ENCODE measurements at places on chromosomes 13 and 19.

GRCh38 chr13:112986946-112987681 lies 18.1 kb downstream of the MCF2L start:
- no peak for DNase-seq

GRCh38 chr19:44891016-44891882 lies at the start of gene TOMM40:
TSS of gene TOMM40 (plus strand) at chr19:44891254. CDS start at chr19:44891416, 162 bp downstream.
- peak; percentile 100 for DNase-seq

DNA sequence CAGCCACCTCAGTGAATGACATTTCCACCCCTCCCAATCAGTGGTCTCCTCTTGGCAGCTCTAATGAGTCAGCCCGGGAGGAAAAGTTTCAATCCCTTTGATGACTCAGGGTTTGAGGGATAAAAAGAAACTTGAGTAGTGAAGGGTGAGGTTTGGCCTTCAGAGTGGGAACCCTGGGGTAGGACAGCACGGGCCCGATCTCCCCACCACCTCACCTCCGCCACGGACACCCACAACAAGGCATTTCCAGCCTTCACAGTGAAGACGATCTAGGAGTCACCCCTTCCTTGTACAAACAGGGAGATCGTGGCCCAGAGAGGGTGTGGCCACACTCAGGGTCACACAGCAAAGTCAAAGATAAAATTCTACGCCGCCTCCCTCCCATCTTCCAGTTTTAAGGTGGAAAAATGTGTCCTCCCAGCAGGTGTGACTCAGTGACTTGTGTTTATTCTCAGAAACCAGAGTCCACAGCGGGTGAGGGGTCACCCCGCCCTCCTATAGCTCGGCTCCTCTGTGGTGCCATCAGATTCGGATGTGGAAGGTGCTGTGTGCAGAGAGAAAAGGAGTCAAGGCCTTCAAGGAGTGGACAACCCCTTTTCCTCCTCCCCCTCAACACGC lies 12.3 kb downstream of the CIB3 start:
- peak; percentile 88 for DNase-seq

- DNase-seq, result no peak
Measured at GRCh38 chr13:113666329-113666670, 719 bp upstream of the GRK1 start.

- no peak for DNase-seq
Measured at GRCh38 chr13:113090415-113090770, 15.2 kb upstream of the F7 start.

- no peak for DNase-seq
Measured at GRCh38 chr13:24644036-24644435, 36.2 kb upstream of the ATP12A start.

GRCh38 chr19:7670150-7670783 lies 1.4 kb downstream of the RETN start:
- DNase-seq, result no peak

GRCh38 chr13:66922444-66922843 lies 307.7 kb downstream of the PCDH9 start:
- no peak for DNase-seq

DNA sequence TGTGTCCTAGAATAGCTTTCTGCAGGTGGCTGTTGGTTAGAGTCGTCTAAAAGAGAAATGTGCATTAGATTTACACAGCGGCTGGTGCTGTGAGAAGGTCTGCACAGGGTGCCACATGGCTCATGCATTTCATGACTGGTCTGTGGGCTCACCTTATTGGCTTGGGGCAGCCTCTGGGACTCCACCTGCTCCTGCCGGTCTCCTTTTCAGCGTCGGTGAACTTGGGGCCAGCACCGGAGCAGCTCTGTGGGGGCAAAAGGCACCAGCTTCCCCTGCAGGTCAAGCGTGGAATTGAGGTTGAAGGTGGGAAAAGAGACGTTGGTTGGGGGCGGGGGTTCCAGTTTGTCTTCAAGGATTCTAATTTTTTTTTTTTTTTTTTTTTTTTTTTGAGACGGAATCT lies 3.1 kb upstream of the PNMA8C start:
- DNase-seq, result no peak

DNA sequence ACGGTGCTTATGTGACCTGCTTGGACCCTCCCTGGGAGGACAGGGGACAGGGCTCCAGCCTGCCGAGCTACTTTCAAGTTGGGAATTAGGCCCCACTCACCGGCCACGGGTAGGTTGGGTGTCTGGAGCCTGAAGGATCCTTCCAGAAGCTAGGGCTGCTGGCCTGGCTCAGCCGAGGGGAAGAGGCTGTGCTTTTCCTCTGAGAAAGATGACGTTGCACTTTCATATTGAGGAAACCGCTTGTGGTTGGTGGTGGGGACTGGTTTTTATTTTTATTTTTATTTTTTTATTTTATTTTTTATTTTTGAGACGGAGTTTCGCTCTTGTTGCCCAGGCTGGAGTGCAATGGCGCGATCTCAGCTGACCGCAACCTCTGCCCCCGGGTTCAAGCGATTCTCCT lies at the start of gene TMEM150B:
TMEM150B (minus strand) TSS at position 170 of the 400 bp plus-strand sequence. CDS start 4,305 bp downstream, outside the sequence.
- DNase-seq, result no peak

GRCh38 chr13:47215736-47216135 lies 318.9 kb upstream of the HTR2A start:
- peak; percentile 69 for DNase-seq

- peak; percentile 66 for DNase-seq
Measured at GRCh38 chr13:102707467-102707866, 12.6 kb upstream of the METTL21C start.

DNA sequence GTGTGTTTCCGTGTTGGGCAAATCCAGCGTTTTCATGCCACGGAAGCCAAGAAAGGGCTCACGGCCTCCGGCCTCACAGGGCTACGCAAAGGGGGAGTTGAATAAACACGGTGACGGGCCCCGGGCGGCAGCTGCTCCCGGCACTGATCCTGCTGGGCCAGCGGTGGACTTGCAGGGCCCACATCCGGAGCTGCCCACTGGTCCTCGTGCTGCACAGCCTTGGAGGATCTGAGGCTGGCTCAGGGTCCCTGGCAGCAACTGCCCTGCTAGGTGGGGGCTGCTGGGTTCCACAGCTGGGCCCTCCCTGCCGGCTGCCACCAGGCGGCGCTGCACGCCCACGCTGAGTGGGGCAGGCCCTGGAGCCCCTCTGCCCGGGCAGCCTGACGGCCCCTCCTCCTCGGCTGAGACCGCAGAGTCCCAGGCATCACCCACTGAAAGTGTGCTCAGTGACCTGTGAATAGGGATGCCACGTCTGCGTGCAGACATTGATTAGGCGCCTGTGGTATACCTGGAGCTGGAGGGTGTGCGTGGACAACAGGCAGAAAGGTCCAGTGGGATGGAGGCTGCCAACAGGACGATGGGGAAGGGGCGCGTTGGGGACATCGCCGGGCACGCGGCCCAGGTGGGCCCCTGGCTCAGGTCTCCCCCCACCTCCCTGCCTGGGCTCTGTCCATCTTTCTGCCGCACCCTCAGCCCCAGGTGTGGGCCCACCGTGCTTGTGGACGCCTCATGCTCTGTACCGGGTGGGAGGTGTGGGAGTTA lies 5.3 kb upstream of the HCN2 start:
- DNase-seq, result no peak

DNA sequence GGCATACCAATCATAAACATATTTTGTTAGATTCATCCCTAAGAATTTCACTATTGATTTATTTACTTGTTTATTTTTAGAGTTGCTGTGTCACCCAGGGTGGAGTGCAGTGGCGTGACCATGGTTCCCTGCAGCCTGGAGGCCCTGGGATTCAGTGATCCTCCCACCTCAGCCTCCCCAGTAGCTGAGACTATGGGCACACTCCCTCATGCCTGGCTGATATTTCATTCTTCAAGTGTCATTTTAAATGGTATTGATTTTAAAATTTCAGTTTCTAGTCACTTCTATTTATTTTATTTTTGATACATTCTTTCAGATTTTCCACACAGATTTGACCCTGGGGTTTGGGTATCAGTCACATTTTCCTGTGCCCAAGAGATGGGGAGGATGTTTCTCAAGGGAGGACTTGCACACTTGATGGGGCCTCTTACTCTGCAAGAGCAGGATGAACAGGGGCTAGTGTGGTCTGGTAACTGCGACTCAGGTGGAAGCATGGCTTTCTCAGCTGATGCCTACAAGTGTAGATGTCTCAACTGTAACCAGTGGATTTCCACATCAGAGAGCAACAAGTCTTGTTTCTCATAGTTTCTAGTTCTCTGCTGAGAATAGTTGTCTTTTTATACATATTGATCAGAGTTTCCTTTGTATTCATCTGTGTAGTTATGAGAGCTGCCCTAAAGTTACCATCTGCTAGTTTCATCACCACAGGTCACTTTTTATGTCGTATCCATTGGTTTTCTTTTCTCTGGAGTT lies 40.2 kb downstream of the CCNE1 start:
- no peak for DNase-seq

Measured in SW480 (cell line).